ENCODE measurements at places on chromosomes 13 and 19.

- no peak for DNase-seq
Measured at GRCh38 chr19:36528921-36529518, 949 bp upstream of the ZNF260 start.

DNA sequence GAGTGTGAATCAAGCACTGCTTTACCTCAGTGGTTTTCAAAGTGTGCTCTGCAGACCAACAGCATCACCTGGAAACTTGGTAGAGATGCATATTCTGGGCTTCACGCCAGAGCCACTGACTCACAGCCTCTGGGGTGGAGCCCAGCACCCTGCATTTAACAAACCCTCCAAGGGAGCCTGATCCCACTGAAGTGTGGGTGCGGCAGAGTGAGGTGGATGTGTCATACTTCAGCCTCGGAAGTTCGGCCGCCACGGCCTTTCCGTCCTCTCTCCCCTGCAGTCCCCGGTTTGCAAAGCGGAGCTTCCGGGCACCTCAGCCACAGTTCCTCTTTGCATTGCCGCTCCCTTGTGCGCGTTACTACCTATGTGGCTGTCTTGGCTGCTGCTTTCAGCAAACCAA, 33.3 kb upstream of the MICU2 start:
- no peak for DNase-seq

- no peak for DNase-seq
Measured at GRCh38 chr13:40251343-40252032, 415.0 kb downstream of the FOXO1 start.

- no peak for DNase-seq
Measured at GRCh38 chr13:74629985-74630384, 495.8 kb upstream of the KLF12 start.

- DNase-seq = no peak
Measured at GRCh38 chr13:53144826-53145225, 116.2 kb downstream of the OLFM4 start.

Measured in GM19239 (cell line).